ENCODE measurements at places on chromosomes 16 and 17.

DNA sequence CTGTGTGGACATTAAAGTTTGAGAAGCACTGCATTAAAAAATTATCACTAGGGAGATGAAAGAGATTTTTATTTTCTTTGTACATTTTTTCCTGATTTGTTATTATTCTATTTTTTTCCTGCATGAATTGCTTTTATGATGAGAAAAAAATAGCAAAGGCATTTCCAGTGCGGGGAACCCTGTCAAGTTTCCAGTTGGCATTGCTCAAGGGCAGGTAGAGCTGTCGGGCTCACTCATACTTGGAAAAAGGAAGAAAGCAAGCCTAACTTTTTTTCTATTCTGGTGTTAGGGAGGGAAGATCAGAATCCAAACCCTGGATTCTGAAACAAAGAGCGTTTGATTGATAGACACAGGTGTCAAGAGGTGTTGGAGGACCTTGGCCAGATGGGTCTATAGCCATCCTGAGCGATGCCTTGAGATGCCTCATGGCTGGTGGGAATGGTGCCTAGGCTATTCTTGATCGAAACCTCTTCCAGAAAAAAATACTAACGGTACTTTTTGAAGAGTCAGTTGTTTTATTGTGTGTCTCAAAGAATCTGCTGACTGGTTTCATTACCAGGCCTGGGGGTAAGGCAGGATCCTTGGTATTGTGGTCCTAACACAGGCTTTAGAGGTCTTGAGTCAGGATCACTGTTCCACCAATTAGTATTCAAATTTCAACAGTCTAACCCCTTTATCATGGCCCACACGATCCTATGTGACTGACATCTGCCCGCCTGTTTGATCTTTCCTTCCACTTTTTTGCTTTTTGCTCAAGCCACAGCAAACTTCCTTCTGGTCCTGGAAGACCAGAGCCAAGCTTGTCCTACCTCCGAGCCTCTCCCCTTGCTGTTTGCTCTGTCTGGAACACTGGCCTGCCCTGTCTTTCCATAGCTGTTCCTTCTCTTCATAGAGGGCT lies 20.1 kb downstream of the SNX29 start:
- DNase-seq = no peak

- no peak for DNase-seq
Observed at GRCh38 chr17:27567563-27567859, 63.5 kb upstream of the LGALS9 start.

DNA sequence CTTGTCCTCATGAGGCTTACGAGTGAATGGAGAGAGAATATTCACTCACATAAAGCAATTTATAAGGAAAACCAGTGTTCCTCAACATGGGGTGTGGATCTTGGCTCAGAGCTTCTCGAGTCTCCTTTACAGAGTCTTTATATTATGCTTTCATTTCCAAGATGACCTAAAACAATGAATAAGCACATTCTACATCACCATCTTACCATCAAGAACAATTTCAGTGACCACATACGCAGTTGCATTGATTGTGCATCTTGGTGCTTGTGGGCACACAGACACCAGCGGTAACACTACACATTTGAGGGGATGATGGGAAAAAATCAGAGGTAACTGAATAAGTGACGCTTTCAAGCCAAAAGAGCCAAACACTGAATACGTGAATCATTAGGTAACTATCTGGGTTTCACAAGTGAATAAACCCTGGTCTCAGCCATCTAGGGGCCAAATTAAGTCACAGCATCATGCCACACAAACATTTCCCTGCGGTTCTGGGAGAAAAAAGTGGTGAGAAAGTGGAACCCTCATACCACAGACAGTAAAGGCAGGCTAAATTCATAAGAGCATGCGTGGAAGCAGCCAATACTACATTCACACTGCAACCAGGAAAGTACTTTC lies 9.4 kb downstream of the CWC25 start:
- DNase-seq = no peak

DNA sequence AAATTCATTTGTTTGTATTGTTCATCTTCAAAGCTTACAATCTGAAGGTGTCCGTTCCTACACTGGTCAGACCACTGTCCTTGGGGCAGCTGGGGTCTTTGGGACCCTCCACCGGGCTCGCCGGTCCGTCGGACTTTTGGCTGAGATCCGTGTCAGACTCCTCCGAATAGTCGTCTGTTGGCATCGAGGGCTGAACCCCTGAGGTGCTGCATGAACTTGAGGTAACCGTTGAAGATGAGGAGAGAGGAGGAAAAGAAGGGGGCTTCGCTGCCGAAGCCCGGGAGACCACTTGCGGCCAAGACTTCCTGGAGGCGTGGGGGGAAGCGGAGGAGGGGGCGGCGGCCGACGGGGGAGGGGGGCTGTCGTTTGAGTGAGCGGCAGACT lies 260.8 kb downstream of the ZFHX3 start:
- no peak for DNase-seq

- no peak for DNase-seq
Observed at GRCh38 chr17:10992106-10992880, 154.4 kb upstream of the PIRT start.

DNA sequence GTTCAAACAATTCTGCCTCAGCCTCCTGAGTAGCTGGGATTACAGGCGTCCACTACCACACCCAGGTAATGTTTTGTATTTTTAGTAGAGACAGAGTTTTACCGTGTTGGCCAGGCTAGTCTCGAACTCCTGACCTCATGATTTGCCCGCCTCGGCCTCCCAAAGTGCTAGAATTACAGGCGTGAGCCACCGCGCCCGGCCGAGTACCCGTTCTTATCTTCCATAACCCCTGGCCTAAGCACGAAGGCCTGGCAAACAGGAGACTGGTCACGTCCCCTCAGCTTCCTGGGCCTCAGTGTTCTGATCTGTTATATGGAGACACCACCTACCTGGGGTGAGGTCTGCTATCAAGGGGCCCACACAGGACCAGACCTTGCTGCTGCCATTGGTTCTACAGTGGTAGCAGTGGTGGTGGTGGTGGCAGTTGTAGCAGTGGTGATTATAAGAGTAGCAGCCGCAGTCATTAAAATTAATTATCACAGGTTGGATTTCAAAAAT lies 1.3 kb downstream of the SLC5A10 start:
- no peak for DNase-seq

DNA sequence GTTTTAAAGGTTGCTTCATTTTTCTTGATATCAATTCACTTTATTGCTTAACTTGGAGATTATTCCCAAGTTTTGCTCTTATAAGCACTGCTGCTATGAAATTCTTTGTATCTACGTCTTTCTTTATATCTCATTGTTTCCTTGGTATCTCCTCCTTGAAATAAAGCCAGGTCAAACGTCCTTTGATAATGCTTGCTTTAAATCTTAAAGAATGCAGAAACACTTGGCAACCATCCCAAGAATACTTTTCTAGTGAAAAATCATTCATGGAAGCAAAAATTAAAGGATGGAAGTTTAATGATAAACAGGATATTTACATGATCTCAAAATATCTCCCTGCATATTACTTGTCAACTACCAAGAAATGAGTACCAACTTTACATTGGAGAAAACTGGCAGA lies 175.2 kb downstream of the CPPED1 start:
- DNase-seq = no peak

GRCh38 chr16:84949772-84950436 lies 61.4 kb downstream of the ZDHHC7 start:
- DNase-seq = no peak
